ENCODE measurements at places on chromosomes 3 and 15. TPM values are rescaled to one million over a fixed set of nuclear protein-coding genes. Genes with fewer than 3 reads are reported as not detected.

- H3K27ac ChIP-seq, result no peak overlapping the region
- no peaks in the 10 kb centered on the region for H3K27me3 ChIP-seq
- H3K4me3 ChIP-seq, result no peak overlapping the region
- H3K36me3 ChIP-seq, result no peaks in the 10 kb centered on the region
- H3K4me1 ChIP-seq, result no peaks in the 10 kb centered on the region
Observed at GRCh38 chr3:163766112-163766511, 1312.2 kb downstream of the SI start.

DNA sequence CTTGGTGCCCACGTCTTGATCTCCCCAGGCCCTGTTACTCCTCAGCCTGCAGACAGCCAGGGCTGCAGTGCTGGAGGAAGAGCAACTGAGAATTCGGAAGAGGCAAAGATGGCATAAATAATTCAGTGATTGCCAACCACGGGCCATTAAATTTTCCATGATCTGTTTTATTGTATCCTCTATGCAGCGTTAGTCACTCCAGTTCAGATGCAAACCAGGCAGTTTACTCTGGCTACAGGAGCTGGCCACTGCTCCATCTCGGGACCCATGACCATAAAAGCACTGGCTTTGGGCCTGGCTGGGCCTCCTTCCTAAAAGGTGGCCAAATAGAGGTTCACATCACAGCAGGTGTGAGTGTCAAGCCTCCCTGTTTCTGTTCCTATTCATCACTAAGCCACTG, 137.6 kb upstream of the TLE3 start:
- H3K27ac ChIP-seq, result no peak overlapping the region
- H3K36me3 ChIP-seq, result peaks cover 9% of the 10 kb centered on the region
- no peak overlapping the region for H3K4me3 ChIP-seq
- DNase-seq, result no peak
- H3K4me1 ChIP-seq, result peaks cover 17% of the 10 kb centered on the region

GRCh38 chr3:11548721-11549131, 95.0 kb downstream of the VGLL4 start:
- no peaks in the 10 kb centered on the region for H3K27me3 ChIP-seq
- DNase-seq, result no peak
- no peak overlapping the region for H3K27ac ChIP-seq
- peaks cover 2% of the 10 kb centered on the region for H3K4me1 ChIP-seq
- peaks cover 15% of the 10 kb centered on the region for H3K36me3 ChIP-seq

- no peak overlapping the region for H3K4me3 ChIP-seq
- H3K27me3 ChIP-seq, result no peaks in the 10 kb centered on the region
- no peaks in the 10 kb centered on the region for H3K36me3 ChIP-seq
Observed at GRCh38 chr3:118181274-118181673, 853.4 kb downstream of the IGSF11 start.

Gene CSPG4
- total RNA-seq, result not detected

Gene ZDHHC23
- total RNA-seq, result 2.4 TPM

DNA sequence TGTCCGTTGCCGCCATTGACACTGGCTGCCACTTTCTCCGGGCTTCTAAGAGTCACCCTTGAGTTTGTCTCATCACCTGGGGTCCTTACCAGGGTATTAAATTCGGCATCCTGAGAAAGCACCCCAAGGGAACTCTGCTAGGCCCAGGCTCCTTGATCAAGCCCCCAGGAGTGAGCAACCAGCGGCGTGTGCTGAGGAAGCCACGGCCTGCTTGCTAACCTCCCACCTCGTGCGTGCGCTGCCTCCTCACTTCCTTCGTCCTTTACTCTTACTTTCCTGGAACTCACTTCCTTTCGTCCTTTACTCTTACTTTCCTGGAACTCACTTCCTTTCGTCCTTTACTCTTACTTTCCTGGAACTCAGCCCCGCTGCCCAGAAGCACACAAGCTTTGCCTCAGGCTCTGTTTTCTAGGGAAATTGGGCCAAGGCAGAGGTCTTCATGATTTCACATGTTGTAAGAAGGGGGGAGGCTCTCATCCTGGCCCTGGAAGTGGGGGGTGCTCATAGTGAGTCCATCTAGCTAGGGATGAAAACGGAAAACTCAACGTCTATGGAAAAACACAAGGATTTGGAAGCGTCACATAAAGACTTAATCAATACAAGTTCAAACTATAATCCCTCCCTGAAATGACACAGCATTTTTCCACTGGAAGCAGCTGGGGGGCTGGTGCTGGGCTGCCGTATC, 36.7 kb upstream of the BDH1 start:
- H3K27ac ChIP-seq, result peak overlapping the region; percentile 93
- peaks cover 7% of the 10 kb centered on the region for H3K36me3 ChIP-seq
- peak; percentile 74 for DNase-seq
- H3K27me3 ChIP-seq, result no peaks in the 10 kb centered on the region

DNA sequence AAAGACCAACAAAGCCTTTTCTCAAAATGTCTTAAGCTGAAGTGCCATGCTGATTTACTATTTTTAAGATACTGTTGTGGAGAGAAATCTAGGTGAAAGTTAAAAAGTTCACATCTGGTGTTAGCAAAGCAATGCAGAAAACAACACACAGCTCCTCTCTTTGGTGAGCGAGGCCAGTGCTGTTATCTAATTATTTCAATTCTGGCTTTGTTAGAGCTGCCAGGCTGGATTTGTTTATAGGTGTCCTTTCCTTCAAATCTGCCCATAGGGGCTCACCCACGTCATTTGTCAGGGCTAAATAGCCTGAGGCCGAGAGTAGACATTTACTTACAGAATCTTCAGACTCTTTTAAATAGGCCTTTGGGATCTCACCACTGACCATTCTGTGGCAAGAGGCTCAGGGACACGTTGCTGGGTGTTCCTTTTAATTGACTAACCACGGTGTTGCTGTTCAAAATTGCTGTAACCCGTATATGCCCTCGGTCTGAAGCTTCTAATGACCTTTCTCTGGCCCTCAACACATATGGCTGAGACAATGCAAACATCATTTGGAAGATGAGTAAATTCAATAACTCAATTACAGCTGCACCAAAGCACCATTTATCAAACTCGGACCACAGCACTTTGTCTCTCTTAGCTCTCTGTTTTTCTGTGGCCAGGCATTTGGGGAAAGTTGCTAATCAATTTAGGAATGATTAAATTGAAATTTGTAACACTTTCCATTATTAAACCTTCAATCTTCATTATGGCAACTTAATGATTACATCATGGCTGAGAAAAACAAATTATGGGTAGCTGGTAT, 152.6 kb downstream of the PDZRN3 start:
- H3K27ac ChIP-seq, result no peak overlapping the region
- H3K36me3 ChIP-seq, result no peaks in the 10 kb centered on the region
- DNase-seq, result no peak
- H3K27me3 ChIP-seq, result peaks cover 5% of the 10 kb centered on the region
- no peak overlapping the region for H3K4me3 ChIP-seq

Gene NKTR
- total RNA-seq, result 80.9 TPM

DNA sequence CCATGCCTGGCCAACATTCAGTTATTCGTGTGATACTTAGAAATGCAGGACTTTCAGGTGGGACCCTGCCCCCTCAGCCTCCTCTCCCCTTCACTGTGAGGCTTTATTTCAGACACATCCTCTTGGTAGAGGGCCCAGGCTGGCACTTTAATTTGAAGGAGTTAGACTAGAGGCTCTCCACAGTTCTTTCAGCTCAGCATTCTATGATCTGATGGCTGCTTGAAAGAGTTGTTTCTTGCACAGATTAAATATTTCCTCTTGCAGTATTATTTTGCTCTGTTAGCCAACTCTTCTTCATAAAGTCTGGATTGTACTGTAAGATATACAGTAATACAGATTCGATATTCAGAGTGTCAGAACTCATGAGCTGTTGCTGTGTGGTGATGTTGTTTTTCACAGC, 35.1 kb downstream of the CTDSPL start:
- H3K4me3 ChIP-seq, result no peak overlapping the region
- no peak overlapping the region for H3K27ac ChIP-seq
- no peak for DNase-seq
- H3K27me3 ChIP-seq, result peaks cover 5% of the 10 kb centered on the region
- H3K4me1 ChIP-seq, result peaks cover 12% of the 10 kb centered on the region
- H3K36me3 ChIP-seq, result no peaks in the 10 kb centered on the region

DNA sequence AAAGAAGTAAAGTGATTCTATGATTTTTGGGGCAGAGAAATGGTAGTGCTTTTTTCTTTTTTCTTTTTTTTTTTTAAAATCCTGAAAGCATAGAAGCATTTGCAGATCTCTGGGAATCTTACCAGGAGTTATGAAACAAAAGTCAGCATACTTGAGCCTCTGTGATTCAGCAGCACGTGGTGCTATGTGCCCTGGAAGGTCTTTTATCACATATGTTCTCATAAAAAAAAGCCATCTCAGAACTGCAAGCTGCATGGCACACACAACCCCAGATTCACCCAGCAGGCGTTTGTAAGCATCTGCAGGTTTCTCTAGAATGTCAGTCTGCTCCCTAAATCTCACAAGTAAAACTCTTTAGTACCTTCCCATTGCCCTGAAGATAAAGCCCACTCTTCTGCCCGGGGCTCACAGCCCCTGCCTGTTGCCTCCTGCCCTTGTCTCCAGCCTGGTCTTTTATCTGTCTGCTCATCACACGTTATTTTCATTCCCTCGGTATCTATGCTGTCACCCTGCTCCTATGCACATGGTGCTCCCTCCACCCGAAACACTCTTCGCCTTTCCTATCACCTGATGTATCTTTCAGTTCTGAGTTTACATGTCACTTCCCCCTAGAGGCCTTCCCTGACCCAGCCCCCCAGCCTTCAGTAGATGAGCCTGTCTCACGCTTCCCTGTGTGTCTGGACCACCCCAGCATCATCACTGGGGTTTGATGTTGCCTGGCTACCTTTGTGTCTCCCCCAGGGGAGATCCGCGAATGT, 72.4 kb downstream of the CHDH start:
- H3K4me1 ChIP-seq, result no peaks in the 10 kb centered on the region
- no peak for DNase-seq
- H3K27me3 ChIP-seq, result peaks cover 8% of the 10 kb centered on the region
- H3K27ac ChIP-seq, result no peak overlapping the region
- no peaks in the 10 kb centered on the region for H3K36me3 ChIP-seq

DNA sequence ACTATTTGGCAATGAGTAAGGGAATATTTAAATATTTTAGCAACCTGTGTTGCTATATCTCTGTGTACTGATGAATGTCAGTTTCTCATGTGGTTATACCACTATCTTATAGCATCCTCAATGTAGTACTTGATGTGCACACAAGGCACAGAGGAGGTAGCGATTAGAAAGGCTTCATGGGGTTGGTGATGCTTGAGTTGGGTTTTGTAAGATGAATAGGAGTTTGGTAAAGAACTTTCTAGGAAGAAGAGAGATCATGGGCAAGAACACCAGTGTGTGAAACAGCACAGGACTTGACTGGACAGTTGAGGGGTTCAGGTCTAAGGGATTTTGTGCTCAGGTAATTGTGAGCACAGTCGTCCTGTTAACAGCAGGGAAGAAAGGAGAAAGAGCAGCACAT, 38.1 kb downstream of the LPP start:
- DNase-seq, result no peak
- H3K4me3 ChIP-seq, result no peak overlapping the region
- H3K36me3 ChIP-seq, result peaks cover 40% of the 10 kb centered on the region
- H3K27ac ChIP-seq, result no peak overlapping the region
- no peaks in the 10 kb centered on the region for H3K27me3 ChIP-seq

- H3K4me3 ChIP-seq, result peak overlapping the region; percentile 65
- peaks cover 2% of the 10 kb centered on the region for H3K36me3 ChIP-seq
- DNase-seq, result peak; percentile 91
- peaks cover 24% of the 10 kb centered on the region for H3K4me1 ChIP-seq
- H3K27me3 ChIP-seq, result peaks cover 2% of the 10 kb centered on the region
Observed at GRCh38 chr3:16849229-16849628, 35.5 kb upstream of the PLCL2 start.

DNA sequence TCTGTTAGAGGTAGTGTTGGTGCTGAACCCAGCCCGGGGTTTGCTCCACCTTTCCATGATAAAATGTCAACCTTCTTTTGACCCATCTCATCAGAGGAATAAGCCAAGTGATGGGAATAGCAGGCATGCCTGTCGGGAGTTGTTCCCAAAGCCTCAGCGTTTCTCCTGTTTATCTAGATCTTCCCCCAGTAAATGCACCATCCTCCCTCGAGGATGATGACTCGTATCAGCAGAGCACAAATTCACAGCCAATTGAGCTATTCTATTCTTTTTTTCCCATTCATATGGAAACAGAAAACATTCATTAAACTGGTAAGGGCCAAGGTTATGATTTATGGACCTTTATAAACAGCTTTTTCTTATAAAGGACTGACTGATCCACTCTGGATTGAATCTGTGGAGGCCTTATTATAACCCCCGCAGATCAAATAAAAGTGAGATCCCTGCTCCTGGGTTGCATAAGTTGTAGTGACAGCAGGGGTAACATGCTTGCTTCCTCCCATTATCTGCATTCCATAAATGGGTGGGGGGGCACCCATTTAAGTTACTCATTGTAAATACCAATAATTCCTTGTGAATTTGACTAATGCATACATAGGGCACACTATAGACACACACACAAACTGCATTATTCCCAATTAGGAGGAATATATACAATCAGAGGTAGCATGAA, 207.3 kb downstream of the PLCL2 start:
- DNase-seq, result no peak
- H3K4me1 ChIP-seq, result peaks cover 22% of the 10 kb centered on the region
- no peak overlapping the region for H3K4me3 ChIP-seq
- H3K27ac ChIP-seq, result no peak overlapping the region

DNA sequence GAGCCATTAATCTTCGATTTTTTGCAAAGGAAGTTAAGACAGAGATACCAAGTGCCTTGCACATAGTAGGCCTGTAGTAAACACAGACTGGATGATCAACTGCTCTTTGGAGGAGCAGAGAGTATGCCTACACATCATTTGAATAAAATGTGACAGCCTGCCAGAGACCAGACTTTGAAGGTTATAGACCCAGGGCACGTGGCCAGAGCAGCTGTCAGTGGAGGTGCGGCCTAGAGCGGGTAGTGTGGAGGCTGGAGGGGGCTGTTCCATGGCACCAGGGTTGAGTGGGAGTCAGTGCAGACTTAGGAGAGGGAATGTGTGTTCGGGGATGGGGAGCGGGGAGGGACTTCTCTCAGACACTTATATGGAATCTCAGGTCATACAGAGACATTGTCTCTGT, 80.8 kb downstream of the SMAD3 start:
- DNase-seq, result peak; percentile 66
- H3K36me3 ChIP-seq, result peaks cover 16% of the 10 kb centered on the region

Gene ACAN
- total RNA-seq, result not detected

Gene ROPN1
- total RNA-seq, result not detected

DNA sequence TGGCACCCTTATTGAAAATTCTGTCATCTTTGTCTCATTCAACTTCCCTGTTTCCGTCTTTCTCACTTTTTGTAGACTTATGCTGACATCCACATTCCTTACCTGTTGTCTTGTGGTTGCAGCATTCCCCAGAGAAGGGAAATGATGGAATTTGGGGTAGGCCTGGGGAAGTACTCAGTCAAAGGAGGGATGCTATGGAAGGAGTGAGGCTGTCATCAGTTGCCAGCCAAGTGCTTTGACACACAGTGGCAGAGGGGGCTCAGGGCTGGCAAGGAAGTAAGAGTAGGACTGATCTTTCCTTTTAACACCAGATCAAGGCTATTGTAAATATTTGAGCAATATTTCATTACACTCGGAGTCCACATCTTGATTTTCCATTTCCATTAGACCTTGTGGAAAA, 64.4 kb downstream of the RPLP1 start:
- H3K36me3 ChIP-seq, result no peaks in the 10 kb centered on the region
- peaks cover 30% of the 10 kb centered on the region for H3K27me3 ChIP-seq
- H3K27ac ChIP-seq, result no peak overlapping the region
- DNase-seq, result no peak
- H3K4me3 ChIP-seq, result no peak overlapping the region

- H3K27ac ChIP-seq, result no peak overlapping the region
- no peaks in the 10 kb centered on the region for H3K27me3 ChIP-seq
- no peak for DNase-seq
Observed at GRCh38 chr15:35319354-35319753, 226.6 kb downstream of the DPH6 start.

GRCh38 chr3:151067158-151067557, 18.3 kb upstream of the MED12L start:
- H3K4me1 ChIP-seq, result no peaks in the 10 kb centered on the region
- no peaks in the 10 kb centered on the region for H3K36me3 ChIP-seq
- H3K27ac ChIP-seq, result no peak overlapping the region
- peak; percentile 61 for DNase-seq
- H3K27me3 ChIP-seq, result peaks cover 19% of the 10 kb centered on the region
- no peak overlapping the region for H3K4me3 ChIP-seq

All from activated CD4-positive, alpha-beta T cell treated with anti-CD3 and anti-CD28 coated beads, Interleukin-2, amount 10 ng/mL, durations not matched to agents 24 days and 14 days (primary cell).